GM06990 (cell line): ENCODE measurements at places on chromosomes 6 and 20.

DNA sequence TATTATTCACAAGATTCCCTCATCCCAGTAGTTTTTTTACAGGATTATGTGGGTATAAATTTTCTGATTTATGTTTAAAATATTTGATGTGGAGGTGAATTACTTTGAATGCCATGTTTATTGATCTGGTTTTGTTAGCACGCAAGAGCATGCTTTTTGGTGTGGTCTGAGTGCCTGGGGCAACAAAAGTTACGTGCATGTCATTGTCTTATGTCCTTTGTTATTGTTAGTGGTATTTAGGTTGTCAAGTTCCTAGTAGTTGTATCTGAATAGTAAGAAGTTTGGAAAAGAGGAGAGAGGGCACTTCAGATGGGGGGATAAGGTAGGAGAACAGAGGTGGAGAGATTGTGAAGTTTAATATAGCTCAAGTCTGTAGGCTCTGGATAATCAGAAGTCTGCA, 95.0 kb downstream of the ATRN start:
- DNase-seq: no peak

DNA sequence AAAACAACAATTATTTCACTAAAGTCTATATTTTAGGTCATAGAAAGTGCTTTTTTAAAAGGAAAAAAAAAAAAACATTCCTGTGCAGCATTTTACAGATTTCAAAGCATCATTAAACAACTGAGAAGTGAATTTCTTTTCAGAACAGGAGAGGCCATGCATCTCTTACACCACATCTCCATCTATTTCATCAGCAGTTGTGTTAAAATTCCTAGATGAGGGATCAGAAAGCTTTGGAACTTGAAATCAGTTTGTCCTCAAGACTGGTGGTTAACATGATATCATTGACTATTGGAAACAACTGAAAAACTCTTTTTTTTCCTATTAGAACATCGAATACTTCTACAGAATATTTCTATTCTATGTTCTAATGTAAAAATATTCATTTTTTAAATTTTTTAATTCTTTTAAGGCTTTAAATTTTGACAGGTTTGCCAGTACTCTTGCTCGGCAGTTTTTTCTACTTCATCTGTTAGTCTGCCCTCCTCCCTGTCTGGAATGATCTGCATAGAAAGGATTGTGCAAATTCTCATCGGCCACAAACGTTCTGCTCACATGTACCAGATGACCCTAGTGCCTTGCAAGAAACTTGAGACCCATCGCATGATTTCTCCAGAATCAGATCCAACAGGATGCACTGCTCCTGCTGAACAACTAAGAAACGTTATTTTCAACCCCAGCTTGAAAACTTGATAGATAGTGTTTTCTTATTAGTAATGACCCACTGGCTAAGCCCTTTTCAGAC, 411.0 kb upstream of the AGPAT4 start:
- DNase-seq: no peak

DNA sequence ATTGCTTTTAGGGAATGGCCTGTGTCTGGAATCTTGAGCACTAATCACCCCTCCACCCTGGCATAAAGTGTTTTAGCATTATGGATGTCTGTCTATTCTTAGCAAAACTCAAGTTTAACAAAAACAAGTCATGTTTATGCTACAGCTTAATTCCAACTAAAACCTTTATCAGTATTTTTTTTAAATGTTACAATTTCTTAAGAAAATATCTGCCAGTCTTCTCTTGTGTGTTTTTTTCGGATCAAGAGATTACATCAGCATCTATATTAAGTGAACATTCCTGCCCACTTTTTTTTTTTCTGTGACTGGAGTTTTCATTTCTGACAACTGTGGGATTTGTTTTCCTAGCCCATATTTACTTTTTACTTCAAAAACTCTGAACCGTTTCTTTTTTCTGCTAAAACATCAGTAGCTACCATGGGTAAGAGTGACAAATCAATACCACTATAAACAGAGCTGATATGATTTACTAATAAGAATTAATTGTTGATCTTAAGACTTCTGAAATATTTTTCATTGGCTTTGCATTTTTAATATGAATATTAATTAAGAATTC, 94.3 kb downstream of the EDN1 start:
- no peak for DNase-seq

DNA sequence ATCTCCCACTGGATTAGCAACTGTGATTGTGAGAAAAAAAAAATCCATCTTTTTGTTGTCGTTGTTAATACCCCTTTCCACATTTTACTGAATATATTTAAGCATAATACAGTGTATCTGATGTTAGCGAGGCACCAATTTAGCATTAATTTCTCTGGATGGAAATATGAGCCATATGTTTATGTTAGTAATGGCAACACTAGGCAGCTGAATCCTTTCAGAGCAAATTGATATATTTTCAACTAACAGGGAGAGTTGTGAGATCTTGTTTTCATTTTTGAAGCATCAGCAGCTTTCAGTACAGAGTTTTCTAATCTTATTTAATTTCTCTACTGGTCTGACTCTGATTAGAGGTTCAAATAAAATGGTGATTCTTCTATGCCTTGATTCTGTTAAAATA, 84.8 kb upstream of the HDAC2 start:
- no peak for DNase-seq

DNA sequence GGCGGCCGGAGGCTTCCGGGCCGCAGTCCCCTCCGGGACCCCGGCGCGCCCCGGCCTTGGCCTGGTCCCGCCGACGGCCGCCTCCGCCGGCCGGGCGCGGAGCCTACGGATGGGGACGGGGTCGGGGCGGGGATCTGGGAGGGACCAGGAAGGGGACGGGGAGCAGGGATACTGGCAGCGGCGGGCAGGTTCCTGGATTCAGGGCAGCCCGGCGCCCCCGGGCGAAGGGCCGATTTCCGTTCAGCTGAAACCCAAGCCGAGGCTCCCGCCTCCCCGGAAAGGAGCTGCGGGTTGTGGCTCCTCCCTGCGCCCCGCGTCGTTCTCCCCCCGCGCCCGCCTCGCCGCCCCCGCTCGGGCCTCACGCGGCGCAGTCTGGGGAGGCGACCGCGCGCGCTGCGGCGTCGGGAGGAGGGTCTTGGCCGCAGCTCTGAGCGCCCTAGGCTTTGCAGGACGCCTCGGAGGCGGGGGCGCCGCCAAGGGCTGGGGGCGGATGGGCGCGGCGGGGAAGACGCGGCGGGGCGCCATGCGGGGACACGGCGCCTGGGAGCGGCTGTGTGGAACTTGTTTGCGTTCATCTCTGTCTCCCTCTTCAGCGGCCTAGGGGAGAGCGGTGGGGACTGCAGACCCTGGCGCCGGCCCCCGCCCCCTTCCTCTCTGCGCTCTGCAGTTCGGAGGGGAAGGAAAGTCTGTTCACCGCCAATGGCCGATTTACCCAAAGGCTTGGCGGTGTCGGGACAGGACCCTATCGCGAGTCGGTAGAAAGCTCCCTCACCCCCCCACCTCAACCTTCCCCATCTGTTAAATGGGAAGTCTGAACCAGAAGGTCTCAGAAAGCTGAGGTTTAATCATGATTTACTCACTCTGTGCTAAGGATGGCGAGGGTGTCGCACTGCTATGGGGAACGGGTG, 22.7 kb upstream of the TMEM181 start:
- no peak for DNase-seq

- peak; percentile 0 for DNase-seq
Measured at GRCh38 chr6:55445648-55446204, 118.5 kb downstream of the GFRAL start.

- DNase-seq: no peak
Measured at GRCh38 chr6:23611776-23612381, 514.1 kb upstream of the NRSN1 start.

DNA sequence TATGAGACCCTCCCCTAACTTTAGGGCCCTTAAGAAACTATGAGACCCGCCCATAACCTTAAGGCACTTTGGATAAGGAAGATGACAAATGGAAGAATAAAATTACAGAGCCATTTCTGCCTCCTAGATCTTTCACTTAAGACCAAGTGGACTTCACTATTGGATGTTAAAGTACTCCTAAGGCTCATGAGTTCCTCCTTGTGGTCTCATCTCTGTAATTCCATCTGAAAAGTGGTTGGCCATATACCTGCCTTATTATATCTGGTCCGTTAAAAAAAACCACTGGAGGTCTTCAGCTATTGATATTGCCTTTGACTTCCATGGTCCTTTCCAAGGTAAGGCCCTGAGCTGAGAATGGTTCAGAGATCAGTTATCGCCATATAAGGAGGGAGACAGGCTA, 310.3 kb downstream of the EYA4 start:
- DNase-seq: no peak

DNA sequence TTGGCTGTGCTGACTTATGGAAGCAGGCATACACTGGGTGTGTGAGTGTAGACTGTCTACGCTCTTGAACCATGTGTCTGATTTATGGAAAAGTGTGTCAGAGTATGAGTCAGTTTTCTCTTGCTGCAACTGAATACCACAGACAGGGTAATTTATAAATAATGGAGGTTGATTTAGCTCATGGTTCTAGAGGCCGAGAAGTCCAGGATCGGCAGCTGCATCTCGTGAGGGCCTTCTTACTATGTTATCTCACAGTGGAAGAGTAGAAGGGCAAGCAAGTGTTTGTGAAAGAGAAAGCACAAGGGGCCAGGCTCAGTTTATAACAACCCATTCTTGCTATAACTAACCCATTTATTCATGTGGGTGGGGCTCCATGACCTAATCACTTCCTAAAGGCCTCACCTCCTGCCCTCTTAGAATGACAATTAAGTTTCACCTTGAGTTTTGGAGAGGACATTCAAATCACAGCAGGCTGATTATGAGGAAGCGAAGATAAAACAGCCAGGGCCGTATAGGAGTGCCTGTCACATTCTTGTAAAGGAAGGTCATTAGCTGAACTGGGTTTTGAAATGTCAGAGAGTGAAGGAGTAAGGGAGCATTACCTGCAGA, 6.7 kb downstream of the GPR31 start:
- DNase-seq: peak; percentile 74

- DNase-seq: no peak
Measured at GRCh38 chr20:3275966-3276679, 37.1 kb upstream of the SLC4A11 start.

- DNase-seq: no peak
Measured at GRCh38 chr6:42427871-42428270, 23.9 kb downstream of the TRERF1 start.

GRCh38 chr20:3165473-3166337, 6.0 kb upstream of the FASTKD5 start:
- DNase-seq: no peak

DNA sequence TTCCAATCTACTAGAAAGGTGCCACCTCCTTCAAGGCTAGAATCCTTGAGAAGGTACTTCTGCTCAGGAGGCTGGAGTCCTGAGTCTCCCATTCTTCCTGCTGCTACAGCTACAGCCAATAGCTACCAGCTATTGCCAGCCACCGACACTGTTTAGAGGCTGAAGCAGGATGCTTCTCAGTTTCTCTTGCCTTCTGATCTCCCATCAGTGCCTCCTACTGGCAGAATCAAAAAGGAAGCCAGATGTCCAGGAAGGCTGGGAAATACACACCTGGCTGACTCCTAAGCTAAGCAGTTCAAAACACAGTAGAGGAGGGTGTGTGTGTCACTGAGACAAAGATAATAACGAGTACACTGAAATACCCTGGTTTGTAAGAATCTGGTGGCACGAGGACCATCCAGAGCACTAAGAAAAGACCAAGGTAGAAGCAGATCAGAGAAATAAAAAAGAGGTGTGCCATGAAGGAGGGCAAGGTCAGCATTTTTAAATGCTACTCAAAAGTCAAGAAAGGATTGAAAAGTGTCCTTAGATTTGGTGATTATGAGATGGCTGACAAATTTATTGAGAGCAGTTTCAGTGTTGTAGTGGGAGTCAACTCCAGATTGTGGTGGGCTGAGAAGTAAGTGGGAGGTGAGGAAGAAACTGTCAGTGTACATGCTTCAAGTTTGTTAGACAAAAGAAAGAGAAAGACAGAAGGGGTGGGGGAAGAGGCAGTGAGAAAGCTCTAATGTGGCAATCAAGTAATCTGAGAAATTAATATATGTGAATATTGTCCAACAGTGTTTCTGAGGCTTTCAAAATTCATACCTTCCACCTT, 2.3 kb upstream of the HLA-DMA start:
- no peak for DNase-seq

DNA sequence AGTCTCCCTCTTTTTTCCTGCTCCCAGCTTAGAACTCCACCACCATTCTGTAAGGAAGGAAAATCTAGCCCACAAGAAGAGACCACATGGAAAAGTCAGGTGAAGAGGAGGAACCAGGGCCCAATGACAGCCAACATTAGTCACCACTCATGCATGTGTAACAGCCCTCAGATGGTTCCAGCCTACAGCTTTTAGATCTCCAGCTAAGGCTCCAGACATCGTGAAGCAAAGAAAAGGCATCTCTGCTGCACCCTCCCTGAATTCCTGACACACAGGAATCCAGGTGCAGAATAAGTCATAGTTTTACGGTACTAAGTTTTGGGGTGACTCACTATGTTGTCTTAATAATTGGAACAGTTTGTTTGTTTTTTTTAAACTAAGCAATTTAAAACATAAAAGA, 25.5 kb downstream of the DCDC2 start:
- DNase-seq: no peak
